ENCODE measurements at places on chromosomes 2 and 18.

DNA sequence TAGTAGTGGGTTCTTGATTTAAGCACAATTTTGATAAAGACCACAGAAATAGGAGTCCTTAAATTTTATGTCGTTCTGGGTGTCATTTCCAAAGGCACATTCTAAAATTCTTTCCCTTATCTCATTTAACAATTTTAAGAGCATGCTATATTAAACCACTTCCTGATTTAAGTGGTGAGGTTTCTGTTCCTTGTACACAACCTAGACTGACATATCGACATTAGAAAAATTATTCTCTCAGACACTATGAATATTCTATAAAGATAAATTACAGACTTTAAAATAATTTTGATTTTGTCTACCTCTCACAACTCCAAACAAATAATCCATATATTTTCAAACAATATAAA, 923.8 kb downstream of the LRP1B start:
- H3K36me3 ChIP-seq: no peaks in the 10 kb centered on the region
- DNase-seq: no peak
- no peak overlapping the region for H3K27ac ChIP-seq

GRCh38 chr2:210233487-210233886, 8.2 kb upstream of the ACADL start:
- H3K4me1 ChIP-seq: no peaks in the 10 kb centered on the region
- H3K27ac ChIP-seq: no peak overlapping the region
- no peak overlapping the region for H3K4me3 ChIP-seq
- no peaks in the 10 kb centered on the region for H3K36me3 ChIP-seq
- no peak for DNase-seq

DNA sequence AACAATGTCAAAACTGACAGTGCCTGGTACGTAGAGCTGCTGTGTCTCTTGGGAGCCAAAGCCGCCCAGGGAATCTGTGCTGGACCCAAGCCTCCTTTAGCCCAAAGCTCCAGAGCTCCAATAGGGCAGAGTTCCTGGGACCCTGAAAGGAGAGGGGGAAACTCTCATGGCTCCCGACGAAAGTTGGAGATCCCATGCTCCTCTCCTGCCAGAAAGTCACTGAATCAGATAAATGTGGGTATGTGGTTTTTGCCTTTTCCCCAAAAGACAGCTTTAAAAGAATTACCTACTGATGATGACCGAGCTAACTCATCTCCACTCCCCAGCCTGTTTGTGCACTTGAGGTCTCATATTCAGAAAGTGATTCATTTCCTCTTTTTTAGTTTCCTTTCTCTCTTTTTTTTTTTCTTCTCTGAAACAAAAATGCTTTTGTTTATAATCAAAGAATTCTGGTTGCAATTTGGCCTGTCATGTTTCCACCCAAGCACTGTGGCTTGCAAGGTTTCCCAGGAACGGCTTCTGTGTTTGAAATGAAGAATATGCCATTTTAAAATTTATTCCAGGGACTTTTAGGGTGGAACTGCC, 14.1 kb upstream of the PMAIP1 start:
- DNase-seq: no peak
- H3K4me1 ChIP-seq: peaks cover 16% of the 10 kb centered on the region
- H3K4me3 ChIP-seq: no peak overlapping the region
- H3K36me3 ChIP-seq: no peaks in the 10 kb centered on the region

DNA sequence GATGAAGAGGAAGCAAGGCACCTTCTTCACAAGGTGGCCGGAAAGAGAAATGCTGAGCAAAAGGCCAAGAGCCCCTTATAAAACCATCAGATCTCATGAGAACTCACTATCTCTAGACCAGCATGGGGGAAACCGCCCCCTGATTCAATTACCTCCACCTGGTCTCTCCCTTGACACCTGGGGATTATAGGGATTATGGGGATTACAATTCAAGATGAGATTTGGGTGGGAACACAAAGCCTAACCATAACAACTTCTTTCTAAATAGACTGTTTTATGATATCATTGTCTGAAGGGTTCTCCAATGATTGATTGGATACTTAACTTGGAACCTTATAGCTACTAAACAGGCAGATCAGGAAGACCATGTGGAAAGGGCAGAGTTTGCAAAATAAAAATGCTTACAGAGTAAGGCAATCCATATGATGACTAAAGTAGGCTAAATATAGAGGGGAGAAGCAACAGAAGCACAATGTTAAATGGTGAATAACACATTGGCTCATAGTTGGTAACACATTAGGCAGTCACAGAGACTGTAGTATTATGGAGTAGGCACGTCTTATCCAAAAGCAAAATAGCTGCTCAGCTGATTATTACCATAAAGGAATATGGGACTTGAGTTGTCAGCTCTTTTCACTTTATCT, 179.0 kb downstream of the BARD1 start:
- H3K27ac ChIP-seq: no peak overlapping the region
- H3K4me1 ChIP-seq: peaks cover 4% of the 10 kb centered on the region
- no peaks in the 10 kb centered on the region for H3K27me3 ChIP-seq
